Transverse colon (tissue), 4 donors: ENCODE measurements at places on chromosomes 11 and 22.

GRCh38 chr11:72446929-72447769 lies 12.8 kb upstream of the CLPB start:
- no peak for DNase-seq
- H3K27me3 ChIP-seq, result no peaks in the 10 kb centered on the region
- no peaks in the 10 kb centered on the region for H3K4me1 ChIP-seq
- no peaks in the 10 kb centered on the region for H3K36me3 ChIP-seq

- no peak overlapping the region for H3K27ac ChIP-seq
Measured at GRCh38 chr11:96021901-96022650, 98.2 kb upstream of the MTMR2 start.

DNA sequence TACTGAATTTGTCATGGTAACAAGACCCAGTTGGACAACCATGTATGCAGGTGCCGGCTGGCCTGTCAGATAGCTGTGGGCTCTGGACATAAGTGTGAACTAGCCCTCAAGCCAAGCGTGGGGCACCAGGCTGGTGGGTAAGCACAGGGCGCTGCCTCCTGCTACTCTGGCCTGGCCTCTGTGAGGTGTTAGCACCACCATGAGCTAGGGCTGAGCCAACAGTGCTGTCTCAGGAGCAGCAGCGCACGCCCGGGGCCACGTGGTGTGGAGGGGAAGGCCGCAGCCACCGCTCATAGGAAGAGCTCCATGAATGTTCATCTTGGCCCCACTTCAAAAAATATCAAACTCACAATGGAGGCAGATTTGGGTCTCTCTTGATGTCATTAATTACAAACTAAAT lies 35.3 kb upstream of the GNB1L start:
- no peak overlapping the region for H3K27ac ChIP-seq
- H3K27me3 ChIP-seq, result no peaks in the 10 kb centered on the region
- H3K36me3 ChIP-seq, result no peaks in the 10 kb centered on the region
- H3K4me3 ChIP-seq, result no peak overlapping the region
- DNase-seq, result no peak

DNA sequence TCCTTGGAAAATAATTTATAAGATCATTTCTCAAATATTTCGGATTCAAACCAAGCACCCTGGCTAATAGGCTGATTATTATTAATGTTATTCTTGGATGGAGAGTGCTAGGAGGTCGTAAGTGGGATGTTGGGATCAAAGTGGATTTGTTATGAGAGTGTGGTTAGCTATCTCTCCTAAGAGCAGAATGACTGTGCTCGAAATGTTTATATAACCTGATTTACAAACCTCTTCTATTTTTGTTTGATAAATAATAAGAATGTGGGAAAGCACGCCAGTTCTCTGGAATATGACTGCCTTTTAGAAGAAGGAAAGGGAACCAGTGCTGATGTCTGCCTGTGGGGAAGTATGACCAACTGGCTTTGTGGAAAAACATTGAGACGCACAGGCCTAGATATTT lies 527.5 kb downstream of the NTM start:
- no peak overlapping the region for H3K27ac ChIP-seq
- H3K4me3 ChIP-seq, result no peak overlapping the region
- no peaks in the 10 kb centered on the region for H3K36me3 ChIP-seq
- DNase-seq, result no peak

- H3K36me3 ChIP-seq, result no peaks in the 10 kb centered on the region
- no peaks in the 10 kb centered on the region for H3K4me1 ChIP-seq
- no peaks in the 10 kb centered on the region for H3K27me3 ChIP-seq
- H3K4me3 ChIP-seq, result no peak overlapping the region
- H3K27ac ChIP-seq, result no peak overlapping the region
Measured at GRCh38 chr11:58494101-58494500, 13.8 kb downstream of the OR5B21 start.

DNA sequence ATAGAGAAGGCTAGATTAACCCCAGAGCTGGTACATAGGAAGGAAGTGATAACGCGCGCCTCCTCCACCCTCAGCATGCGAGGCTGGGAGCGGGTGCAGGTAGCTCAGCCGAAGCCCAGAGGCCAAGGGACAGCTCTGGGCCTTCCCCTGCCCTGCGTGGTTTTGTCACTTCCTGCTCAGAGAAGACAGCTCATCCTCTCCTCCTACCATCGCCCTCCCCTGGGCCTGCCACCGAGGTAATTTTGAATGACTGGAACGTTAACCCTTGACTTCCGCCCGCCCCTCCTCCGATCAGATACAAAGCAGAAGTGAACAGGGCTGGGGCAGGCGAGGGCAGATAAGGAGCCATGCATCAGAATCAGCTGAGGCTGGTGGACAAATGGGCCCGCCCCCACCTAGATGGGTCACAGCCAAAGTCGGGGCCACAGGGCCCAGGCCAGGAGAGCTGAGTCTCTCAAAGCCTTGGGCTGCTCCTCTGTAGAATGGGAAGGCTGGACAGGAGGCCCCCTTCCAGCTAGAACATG lies 1.6 kb downstream of the RAC2 start:
- peak; percentile 82 for DNase-seq
- peak overlapping the region; percentile 38 for H3K4me3 ChIP-seq
- H3K36me3 ChIP-seq, result no peaks in the 10 kb centered on the region
- peak overlapping the region; percentile 76 for H3K27ac ChIP-seq
- no peaks in the 10 kb centered on the region for H3K27me3 ChIP-seq

DNA sequence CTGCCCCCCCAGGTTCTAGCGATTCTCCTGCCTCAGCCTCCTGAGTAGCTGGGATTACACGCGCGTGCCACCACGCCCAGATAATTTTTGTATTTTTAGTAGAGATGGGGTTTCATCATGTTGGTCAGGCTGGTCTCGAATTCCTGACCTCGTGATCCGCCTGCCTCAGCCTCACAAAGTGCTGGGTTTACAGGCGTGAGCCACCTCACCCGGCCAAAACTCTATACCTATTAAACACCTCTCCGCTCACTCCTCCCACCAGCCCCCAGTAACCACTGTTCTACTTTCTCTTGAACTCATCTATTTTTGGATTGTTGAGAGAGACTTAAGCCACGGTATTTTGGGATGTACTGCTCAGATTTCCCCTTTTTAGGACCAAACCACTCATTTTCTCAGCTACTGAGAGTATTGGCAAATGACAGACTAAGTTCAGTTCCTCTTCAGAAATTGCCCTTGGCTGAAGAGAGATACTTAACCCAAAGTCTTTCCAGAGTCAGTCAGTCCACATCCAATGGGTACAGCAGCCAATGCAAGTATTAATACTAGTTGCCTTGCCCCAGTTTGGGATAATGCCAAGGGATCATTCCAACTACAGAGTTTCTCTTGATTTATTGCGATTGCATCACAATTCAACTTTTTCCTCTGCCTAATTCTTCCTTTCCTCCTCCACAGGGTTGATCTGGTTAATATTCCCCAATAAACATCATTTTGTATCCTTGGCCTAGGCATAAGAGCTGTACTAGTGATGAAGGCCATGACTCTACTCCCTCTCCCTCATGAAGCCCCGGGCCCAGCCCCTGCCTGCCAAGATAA lies 36.8 kb upstream of the CSTF3 start:
- H3K4me3 ChIP-seq, result no peak overlapping the region
- peaks cover 9% of the 10 kb centered on the region for H3K4me1 ChIP-seq
- no peaks in the 10 kb centered on the region for H3K36me3 ChIP-seq
- no peak overlapping the region for H3K27ac ChIP-seq

- no peaks in the 10 kb centered on the region for H3K4me1 ChIP-seq
- no peak overlapping the region for H3K4me3 ChIP-seq
- H3K27ac ChIP-seq, result no peak overlapping the region
- no peaks in the 10 kb centered on the region for H3K36me3 ChIP-seq
- no peaks in the 10 kb centered on the region for H3K27me3 ChIP-seq
Measured at GRCh38 chr11:19394525-19395016, 153.8 kb upstream of the E2F8 start.

DNA sequence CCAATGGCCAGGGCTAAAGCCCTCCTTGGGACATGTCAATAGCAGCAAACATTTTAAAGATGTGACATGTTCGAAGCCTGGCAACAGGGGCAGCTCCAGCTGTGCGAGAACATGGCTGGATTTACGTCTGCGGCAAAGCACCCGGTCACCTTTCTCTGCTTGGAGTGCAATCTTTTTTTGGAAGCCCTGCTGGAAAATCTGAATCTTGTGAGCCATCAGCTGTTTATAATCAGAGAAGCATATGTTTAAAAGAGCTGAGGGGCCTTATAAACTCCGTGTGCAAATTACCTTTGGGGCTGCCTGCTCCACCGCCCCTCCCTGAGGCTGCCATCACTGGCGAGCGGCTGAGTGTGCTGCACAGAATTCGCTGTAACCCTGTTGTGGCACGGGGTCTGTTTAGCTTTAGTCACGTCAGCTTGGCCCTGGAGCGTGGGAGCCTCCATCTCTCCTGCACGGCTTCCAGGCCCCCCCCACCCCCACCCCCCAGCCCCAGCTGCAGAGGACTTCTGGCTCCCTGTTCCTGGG lies 9.0 kb upstream of the KCNQ1OT1 start:
- DNase-seq, result no peak
- peak overlapping the region; percentile 76 for H3K27ac ChIP-seq
- H3K4me1 ChIP-seq, result peaks cover 5% of the 10 kb centered on the region
- H3K27me3 ChIP-seq, result no peaks in the 10 kb centered on the region
- H3K36me3 ChIP-seq, result no peaks in the 10 kb centered on the region

DNA sequence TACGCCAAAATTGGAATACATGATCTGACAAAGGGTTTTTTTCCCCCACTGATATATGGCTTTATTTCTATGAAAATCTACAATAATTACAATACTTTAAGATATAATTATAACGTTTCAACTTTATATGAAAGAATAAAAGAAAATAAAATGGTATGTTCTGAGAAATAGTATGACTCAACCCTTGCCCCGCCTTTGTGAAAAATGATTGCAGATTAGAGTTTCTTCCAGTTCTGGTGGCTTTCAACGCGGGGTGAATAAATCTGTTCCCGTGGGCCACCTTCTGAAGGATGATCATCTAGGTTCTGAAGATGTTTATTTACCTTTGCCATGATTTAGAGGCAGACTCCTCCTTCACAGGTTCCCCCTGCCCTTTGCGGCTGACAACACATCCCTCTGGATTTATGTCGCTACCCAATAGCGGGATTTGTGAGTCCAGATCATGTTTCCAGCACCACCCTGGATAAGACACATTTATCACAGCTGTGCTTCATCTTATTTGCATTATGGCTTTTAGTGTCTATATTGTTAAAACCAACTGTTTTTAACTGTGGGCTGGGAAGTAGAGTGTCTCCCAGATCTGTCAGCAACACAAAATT lies 607.0 kb upstream of the KIRREL3 start:
- H3K36me3 ChIP-seq, result no peaks in the 10 kb centered on the region
- H3K4me1 ChIP-seq, result no peaks in the 10 kb centered on the region
- H3K27me3 ChIP-seq, result no peaks in the 10 kb centered on the region
- DNase-seq, result no peak
- H3K27ac ChIP-seq, result no peak overlapping the region
- no peak overlapping the region for H3K4me3 ChIP-seq

- peaks cover 38% of the 10 kb centered on the region for H3K4me1 ChIP-seq
- H3K36me3 ChIP-seq, result no peaks in the 10 kb centered on the region
- H3K27ac ChIP-seq, result peak overlapping the region; percentile 80
- H3K27me3 ChIP-seq, result no peaks in the 10 kb centered on the region
Measured at GRCh38 chr11:19679952-19680828, 32.4 kb upstream of the NAV2 start.
